Mammary epithelial cell (primary cell): ENCODE measurements at places on chromosomes 12 and 14.

GRCh38 chr14:50040401-50040775, 76.0 kb downstream of the VCPKMT start:
- peak; percentile 85 for DNase-seq

- DNase-seq = peak; percentile 8
Measured at GRCh38 chr12:119715268-119715620, 47.3 kb downstream of the PRKAB1 start.

- DNase-seq = no peak
Measured at GRCh38 chr12:44677724-44678123, 198.4 kb downstream of the NELL2 start.

DNA sequence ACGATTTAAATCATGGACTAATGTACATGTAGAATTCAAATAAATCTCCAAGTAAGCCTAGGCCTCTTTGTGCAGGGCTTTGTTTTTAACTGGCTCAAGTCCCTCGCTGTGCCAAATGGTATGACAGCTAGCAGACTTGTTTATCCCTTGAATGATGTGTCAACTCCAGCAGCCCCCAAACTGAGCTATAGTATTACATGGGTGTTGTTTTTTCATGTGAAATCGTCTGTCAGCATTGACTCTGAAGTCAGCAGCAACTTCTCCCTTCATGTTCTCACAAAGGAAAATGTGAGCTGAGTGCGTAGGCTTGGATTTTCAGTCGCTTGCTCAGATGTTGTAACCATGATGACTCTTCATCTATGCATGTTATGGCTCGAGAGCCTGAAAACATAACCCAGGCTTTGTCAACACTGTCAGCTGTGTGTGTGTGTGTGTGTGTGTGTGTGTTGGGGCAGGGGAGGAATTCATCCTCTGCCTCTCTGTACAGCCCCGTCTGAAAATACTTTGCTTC, 73.3 kb downstream of the PTHLH start:
- peak; percentile 97 for DNase-seq

DNA sequence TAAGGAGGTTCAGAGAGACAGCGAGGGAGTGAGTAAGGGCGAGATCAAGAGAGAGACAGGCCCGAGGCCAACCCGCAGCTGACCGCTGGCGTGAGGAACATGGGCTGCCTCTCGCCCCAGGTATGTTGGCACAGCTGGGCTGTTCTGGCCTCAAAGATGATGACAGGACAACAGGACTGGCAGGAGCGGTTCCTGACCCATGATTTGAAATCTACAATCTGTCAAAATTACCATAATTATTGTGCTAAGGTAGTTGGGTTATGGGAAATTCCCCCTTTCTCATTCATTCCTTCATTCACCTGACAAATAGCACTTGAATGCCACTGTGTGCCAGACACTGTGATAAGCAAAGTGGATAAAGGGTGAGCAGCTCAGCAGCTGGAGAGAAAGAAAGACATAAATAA, 5.1 kb upstream of the ENDOU start:
- peak; percentile 54 for DNase-seq
